CD14-positive monocyte (primary cell): ENCODE measurements at places on chromosomes 3 and 15. TPM values are rescaled to one million over a fixed set of nuclear protein-coding genes. Genes with fewer than 3 reads are reported as not detected.

- DNase-seq, result no peak
Measured at GRCh38 chr3:64104691-64105111, 81.4 kb upstream of the PSMD6 start.

- no peak for DNase-seq
Measured at GRCh38 chr3:60909526-60909925, 341.7 kb downstream of the FHIT start.

GRCh38 chr3:23873941-23874340 lies 42.8 kb downstream of the NKIRAS1 start:
- no peak for DNase-seq

DNA sequence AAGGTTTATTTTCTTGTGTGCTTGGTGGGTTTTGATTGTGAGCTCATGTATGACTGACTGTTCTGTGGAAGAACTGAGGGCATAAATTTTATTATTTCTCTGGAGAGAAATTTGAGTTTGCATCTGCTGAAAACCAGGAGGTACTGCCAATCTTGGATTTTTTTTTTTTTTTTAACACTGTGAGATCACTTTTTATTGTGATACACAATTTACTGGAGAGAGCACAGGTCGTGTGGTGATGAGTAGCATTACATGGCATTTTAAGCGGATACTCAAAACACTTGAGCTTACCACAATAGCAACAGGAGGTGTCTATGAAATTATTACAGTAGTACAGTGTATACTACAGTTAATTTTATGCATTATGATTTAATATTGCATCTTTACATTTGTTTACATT lies 237.4 kb downstream of the MFSD1 start:
- no peak for DNase-seq

DNA sequence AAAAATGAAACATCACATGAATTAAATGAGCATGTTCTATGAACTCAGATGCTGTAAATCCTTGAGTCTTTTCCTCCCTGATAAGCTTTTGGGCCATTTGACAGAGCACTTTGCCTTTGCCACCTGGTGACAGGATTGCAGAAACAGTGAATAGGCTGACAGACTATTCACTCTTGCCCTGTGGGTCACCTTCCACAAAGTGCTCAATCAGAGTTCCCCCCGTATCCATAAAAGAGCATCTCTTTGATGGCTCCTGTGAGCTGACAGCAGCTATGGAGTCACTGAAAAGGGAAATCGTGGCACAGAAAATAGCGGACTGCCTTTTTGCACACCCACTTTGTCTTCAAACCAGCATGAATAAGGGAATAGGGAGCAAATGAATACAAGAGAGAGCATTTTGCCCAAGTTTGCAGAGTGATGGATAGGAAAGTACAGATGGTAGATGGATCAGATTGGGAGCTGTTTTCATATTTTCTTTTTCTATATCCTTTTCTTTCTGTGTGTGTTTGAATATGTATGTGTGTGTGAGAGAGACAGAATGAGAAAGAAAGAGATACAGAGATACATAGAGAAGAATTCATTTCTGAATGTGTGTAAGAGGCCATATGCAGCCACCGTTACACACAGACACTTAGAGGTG lies 37.8 kb upstream of the GOLM2 start:
- DNase-seq, result no peak

DNA sequence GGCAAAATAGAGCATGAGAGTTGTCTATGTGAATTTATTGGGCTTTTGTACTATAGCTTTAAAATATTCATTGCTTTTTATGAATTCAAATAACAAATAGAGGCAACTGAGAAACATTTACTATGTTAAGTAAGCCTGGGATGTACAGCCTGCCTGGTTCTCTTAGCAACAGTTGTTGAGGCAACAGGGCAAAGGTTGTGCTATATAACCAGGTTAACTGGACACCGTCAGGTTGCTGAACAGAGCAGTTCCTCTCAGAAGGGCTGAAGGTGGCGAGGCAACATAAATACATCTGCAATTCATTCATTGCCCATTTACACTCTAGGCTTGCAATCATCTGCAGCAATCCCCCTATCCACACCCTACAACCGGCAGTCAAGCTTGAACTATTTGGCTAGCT lies 78.2 kb downstream of the GTF2E1 start:
- no peak for DNase-seq

GRCh38 chr15:75693501-75694240 lies 19.0 kb downstream of the CSPG4 start:
- no peak for DNase-seq

Gene SI
- not detected in 2 replicates for polyA plus RNA-seq

Gene GOLGA6L7
- not detected for polyA plus RNA-seq

Gene SIN3A
- 14.3 and 20.7 TPM in 2 replicates for polyA plus RNA-seq
